ENCODE measurements at places on chromosomes 4 and X.
A peak's percentile ranks its signal among the peaks of the same experiment; 100 is the strongest.

- DNase-seq: no peak
These were observed 319.1 kb downstream of the GPAT3 start for GRCh38 chr4:83855044-83855443.

GRCh38 chrX:71653344-71653743 is 14.0 kb upstream of the LOC101059915 start:
- DNase-seq: no peak

- no peak for DNase-seq
These were observed 860 bp upstream of the RPS6KA3 start for GRCh38 chrX:20267607-20267930.

DNA sequence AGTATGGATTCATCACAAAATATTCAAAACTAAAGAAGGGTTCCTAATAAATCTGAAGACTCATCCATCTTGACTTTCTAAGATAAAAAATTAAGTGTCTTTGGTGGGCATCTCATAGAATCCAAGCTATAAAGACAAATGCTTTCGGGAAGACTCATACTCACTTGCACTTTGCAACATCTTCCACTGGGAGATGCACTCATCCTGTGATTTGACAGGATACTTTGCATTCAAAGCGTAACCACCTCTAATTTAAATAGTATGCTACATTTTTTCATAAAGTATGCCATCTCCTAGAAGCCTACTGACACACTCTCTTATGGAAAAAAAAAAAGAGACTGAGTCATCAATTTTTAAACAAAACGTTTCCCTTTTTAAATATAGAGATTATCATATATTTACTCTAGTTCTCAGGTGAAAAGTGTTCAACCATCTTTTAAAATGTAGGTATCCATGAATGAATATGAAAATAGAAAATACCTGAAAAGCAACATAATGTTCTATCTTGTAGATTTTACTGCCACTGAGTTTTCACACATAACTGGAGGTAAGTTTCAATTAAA is 119.6 kb downstream of the KLHL13 start:
- DNase-seq: no peak

- DNase-seq: peak; percentile 87
These were observed at the start of gene FGFRL1 for GRCh38 chr4:1011022-1011665. Gene FGFRL1 (plus strand): TSS chr4:1011626. CDS start chr4:1012486, 860 bp downstream.

DNA sequence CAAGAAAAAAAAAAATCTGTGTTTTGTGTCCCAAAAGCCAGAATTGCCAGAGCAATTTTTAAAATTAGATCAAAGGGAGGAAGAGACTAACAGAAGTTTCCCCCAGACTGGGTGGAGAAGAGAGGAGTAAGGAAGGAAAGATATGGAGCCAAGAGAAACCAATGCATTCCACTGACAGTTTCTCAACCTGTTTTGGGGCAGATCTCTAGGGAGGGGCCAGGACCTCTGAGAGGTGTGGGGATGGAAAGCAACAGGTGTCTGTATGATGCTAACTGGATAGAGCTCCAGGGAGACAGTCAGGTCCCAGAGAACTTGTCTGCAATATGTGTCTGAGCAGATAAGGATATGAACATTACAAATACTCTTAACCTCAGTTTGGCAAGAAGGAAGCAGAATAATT is 22.7 kb upstream of the GAB1 start:
- DNase-seq: no peak

DNA sequence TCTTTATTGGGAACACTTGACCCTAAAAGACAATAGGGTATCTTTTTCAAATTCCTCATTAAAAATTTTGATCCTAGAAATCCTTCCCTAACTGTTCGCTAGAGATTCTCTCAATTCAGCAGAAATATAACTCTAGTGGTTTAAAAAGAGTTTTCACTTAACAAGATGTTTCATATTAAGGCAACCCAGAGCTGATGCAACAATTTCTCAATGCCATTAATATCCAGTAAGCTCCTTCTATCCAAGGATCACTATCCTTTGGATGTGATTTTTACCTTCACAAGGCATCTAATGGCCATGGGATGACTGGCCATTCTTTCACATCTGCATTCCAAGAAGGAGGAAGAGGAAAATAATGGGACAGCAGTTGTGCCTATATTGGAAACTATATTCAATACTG is 183.4 kb downstream of the ANKRD50 start:
- DNase-seq: no peak

GRCh38 chr4:79197275-79198009 is 128.4 kb downstream of the NAA11 start:
- no peak for DNase-seq

GRCh38 chrX:15745179-15745578 is 7.1 kb downstream of the CA5B start:
- DNase-seq: no peak

DNA sequence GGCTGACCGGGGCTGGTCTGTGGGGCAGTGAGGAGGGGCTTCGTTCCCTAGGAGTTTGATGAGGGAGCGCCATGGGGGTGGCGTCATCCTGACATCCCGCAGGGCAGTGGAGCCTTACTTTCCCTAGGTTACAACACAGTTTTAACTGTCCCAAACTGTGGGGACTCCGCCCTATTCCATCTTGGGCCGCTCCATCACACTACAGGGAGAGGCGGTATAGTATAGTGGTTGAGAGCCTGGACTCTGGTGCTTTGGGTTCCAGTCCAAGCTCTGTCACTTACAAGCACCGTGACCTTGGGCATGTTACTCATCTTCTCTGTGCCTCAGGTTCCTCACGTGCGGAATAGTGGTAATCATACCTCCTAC is 44.2 kb downstream of the ZNF185 start:
- no peak for DNase-seq

DNA sequence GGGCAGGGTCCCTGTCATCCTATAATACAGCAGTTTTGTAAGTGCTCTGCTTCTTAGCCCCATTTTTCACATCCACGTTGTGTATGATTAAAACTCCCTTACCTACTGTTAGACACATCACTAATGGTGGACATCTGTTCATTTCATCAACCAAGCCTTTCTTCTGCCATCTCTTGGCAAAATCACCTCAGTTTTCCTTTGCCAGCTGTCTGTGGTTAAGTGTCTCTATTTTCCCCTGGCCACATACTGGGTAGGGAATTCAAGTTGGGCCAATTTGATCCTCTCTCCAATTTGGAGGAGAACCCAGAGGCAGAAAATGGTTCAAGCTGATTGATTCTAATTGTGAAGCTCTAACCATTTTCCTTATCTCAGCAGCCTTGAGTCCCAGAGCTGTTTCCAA is 436.1 kb downstream of the PCDH7 start:
- no peak for DNase-seq

- no peak for DNase-seq
These were observed 466.3 kb upstream of the FAM241A start for GRCh38 chr4:111678908-111679307.

DNA sequence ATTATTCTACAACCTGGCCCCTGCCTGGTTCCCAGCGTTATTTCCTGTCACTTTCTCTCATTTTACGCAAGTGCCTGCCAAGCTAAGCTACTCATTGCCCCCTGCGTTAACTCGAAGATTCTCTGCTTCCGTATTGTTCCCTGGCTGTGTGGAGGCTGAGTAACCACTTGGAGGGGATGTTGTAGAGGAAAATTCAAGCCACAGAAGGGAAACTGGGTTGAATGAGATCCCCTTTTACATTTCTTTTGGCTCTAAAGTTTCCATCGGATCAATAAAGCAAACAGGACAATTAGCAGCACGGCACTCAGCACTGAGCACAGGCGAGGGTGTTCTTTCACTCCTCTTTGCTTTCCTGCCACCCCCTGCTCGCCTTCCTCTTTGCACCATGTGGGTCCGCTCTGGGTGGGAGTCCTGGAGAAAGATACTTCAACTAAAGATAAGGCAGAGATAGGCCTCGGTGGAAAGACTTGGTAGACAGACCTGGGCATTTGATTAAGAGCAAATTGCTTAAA is 4.2 kb upstream of the TMSB4X start:
- no peak for DNase-seq

- DNase-seq: no peak
These were observed 185.3 kb downstream of the CRLF2 start for GRCh38 chrX:1027133-1027532.

DNA sequence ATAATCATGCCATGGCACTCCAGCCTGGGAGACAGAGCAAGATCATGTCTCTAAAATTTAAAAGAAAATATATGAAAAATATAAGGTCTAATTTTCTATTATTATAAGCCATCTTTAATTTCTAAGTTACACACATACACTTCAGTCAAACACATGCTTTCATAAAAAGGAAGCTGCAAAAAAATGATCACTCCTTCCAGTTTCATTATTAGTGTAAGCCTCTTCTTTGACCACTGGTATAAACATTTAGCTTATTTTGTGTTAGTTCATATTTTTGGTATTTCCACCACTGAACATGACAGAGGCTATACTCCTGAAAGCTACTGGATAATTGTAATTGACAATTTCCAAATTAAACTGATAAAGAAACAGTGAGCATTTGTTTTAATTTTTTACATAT is 163.3 kb upstream of the USP38 start:
- DNase-seq: no peak

DNA sequence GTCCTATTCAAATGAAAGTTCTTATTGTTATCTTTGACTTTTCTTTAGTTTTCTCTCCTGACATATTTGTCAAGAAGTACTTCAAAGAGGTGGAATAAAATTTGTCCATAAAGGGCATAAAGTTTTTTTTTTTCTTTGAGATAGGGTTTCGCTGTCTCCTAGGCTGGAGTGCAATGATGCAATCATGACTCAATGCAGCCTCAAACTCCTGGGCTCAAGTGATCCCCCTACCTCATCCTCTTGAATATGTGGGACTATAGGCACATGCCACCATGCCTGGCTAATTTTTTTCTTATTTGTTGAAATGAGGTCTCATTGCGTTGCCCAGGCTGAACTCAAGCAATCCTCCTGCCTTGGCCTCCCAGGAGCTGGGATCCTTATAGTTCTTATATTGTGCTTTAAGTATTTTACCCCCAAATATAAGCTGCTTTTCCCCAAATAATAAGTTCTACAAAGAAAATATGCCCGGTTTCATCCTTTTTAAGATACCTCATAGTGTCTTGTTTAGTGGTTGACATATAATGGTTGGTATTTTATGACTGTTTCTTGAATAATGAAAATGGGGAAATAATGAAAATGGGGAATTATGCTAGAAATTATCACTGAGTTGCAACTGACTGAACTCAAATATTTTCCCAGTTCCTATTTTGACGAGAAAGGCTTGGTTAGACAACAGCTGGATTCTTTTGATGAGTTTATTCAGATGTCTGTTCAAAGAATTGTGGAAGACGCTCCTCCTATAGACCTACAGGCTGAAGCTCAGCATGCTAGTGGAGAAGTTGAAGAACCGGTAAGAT is 11.6 kb downstream of the POLR2B start:
- DNase-seq: no peak

DNA sequence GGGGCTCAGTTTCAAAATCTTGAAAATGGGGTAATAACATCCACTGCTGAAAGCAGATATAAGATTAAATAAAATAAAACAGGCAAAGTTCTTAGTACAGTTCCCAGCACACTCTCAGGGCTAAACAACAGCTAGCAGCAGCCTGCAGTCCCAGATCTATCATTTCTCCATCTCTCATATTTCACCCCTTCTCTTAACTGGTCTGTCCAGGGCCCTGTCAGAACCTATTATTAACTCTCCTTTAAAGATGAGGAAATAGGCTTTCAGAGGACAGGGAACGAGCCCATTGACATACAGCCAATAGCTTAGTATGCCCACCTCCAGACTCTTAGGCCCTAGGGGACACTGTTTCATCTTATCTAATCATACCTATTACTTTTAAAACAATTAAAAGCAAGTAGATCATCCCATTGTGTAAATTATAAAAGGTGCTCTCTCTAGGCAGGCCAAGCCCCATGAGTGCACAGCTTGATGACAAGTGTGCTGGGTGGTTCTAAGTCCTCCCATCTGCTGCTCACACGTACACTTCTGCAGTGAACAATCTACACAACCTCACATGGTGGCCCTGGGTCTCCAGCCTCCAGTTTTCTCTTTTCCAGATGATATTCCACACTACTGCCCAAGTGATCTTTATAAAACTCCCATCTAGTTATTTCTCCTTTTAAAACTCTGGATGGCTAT is 119.0 kb downstream of the APBB2 start:
- DNase-seq: no peak

- no peak for DNase-seq
These were observed 21.9 kb downstream of the IL15 start for GRCh38 chr4:141658309-141658708.

DNA sequence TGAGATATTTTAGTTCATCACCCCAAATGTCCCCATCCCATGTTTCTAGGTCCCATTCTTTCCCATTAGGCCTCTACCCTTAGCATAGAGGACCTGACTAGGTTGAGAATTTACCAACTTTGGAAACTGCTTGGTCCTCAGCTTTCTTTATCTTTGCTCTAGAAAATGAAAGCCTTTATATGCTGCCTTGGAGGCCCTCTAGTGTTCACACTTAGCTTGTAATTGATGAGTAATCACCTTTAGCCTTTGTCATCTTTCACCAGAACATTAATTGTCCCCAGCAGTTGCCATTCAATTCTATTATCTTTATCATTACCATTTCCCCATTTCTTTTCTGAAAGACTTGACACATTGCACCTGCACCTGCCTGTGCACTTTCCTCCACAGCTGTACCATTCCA is 589.2 kb upstream of the NR3C2 start:
- DNase-seq: no peak

GRCh38 chr4:8675383-8675782 is 82.8 kb downstream of the CPZ start:
- no peak for DNase-seq

- DNase-seq: no peak
These were observed 5.1 kb upstream of the CORIN start for GRCh38 chr4:47842985-47843384.

GRCh38 chr4:188934320-188934962 is 795.2 kb downstream of the TRIML1 start:
- no peak for DNase-seq

DNA sequence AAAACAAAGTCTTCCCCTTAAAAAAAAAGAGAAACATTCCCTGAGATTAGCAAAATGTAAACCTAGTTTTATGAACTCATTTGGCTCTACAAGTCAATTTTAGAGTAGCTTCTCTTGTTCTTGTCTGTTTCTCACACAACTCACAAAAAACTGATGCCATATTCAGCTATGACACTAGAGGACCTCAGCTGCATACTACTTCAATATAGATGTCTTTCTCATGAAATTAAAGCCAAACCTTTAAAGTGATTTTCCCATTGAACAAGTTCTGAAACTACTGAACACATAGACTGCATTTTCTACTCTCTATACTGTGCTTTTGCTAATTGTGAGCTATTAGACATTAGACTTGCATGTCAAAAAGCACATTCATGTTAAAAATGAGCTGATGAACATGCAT is 49.8 kb downstream of the TBCK start:
- DNase-seq: no peak
